ENCODE measurements at places on chromosomes 5 and 9.
A peak's percentile ranks its signal among the peaks of the same experiment; 100 is the strongest.

DNA sequence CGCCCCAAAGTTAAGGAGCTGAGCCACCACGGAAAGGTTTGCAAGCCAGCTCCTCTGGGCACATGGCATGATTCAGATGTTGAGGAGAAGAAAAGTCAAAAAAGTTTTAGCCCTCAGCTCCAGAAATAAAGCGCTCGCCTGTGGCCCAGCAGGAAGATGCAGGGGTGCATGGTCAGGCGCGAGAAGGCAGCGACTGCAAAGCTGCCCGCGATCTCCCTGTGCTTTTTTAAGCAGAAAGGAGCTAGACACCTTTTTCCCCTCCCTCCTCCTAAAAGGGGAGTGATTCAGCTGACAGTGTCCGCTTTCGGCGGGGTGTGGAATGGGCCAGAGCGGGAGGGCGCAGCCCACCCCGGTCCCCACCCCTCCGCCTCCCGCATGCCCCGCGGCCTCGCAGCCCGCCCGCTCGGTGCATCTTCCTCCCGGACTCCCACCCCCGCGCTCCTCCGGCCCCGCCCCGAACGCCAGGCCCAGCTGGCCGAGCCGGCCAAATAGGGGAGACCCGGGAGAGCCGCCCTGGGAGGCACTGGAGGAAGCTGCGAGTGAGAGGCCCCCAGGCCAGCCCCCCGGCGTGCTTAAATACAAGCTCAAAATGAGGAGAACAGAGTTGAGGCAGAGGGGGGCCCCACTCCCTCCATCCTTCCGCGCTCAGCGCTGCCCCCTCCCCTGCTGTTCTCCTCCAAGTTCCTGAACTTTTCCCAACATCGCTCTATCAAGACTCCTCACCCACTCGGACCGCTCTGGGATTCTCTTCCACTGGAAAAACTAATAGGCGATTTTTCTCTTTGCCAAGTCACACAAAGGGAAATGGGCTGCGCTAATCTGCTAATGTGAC lies at the start of gene ADAMTS12:
ADAMTS12 (minus strand) TSS at position 203 of the 832 bp plus-strand sequence; CDS start at position 69, 134 bp downstream.
- DNase-seq = no peak

GRCh38 chr9:137674976-137675320 lies 56.1 kb downstream of the EHMT1 start:
- no peak for DNase-seq

DNA sequence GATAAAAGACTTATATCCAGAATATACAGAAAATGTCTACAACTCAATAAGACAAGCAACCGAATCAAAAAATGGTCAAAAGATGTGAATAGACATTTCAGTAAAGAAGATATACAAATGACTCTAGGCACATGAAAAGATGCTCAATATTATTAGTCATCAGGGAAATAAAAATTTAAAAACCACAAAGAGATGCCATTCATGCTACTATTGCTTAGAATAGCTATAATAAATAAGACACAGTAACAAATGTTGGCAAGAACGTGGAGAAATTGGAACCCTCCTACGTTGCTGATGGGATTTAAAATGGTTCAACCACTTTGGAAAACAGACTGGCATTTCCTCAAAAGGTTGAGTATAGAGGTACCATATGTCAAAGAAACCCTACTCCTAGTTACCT lies 39.8 kb downstream of the POLK start:
- no peak for DNase-seq

GRCh38 chr9:81417941-81418340 lies 271.4 kb downstream of the TLE1 start:
- no peak for DNase-seq

- DNase-seq = no peak
Measured at GRCh38 chr5:169554251-169554650, 29.3 kb upstream of the SPDL1 start.

DNA sequence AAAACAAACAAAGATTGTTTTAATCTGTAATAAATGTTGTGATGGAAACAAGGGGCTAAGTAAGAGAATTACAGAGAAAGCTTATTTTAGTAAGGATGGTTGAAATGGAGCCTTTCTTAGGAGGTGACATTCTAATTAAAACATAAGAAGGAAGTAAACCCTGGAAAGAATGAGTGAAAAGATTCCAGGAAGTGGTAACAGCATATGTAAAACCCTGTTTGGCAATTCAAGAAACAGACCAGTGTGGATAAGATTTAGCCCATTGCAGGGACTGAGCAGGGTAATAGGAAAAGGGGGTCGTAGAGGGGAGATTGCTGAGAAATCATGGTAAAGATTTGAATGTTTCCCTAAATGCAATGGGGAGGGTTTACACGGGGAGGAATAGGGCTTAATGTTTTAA lies 21.6 kb upstream of the PIP5K1B start:
- DNase-seq = no peak

DNA sequence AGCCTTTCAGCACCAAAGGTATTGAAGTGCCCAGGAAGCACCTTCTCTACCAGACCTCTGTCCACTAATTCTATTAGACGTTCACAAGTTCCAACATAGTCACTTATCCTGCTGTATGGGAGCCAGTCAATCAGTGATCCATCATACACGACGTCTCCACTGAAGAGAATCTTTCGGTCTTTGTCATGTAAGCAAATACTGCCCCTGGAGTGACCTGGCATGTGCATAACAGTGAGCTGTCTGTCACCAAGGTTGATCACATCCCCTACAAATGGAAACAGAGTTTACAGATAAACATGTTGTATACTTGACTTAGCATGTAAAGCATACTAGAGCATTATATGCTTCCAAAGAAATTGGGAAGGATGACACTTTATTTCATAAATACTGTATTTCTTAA lies 13.3 kb downstream of the MBLAC2 start:
- DNase-seq = no peak

DNA sequence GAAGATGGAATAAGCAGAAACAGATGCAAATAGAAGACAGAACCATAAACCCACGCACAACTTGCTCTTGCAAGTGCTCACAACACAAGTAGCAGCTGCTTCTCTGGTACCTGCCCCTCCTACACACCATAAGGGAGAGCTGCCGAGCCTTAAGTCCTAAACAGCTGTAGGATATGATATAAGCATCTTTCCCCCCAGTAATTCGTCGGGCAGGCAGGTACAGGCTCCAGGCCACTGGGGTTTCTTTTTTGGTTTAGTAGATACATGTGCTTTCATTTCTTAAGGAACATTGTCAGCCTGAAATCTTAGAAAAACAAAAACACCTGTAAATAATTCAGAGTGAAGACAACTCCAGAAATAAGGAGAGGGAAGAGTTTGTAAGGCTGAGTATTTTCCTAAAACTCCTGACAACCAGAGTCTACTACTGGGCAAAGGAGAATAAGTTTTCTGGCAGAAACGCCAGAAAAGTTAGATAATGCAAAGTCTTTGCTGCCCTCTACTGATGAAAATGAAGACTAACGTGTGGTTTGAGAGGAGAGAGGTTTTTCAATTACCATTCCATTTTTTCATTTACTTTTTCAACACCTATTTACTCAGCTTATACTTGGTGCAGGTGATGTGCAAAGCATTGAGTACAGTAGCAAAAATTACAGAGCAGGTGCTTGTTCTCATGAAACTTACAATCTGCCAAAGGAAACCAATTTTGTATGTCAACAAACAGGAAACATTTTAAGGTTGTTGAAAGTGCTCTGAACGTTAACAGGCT lies 20.1 kb upstream of the TCERG1 start:
- no peak for DNase-seq

DNA sequence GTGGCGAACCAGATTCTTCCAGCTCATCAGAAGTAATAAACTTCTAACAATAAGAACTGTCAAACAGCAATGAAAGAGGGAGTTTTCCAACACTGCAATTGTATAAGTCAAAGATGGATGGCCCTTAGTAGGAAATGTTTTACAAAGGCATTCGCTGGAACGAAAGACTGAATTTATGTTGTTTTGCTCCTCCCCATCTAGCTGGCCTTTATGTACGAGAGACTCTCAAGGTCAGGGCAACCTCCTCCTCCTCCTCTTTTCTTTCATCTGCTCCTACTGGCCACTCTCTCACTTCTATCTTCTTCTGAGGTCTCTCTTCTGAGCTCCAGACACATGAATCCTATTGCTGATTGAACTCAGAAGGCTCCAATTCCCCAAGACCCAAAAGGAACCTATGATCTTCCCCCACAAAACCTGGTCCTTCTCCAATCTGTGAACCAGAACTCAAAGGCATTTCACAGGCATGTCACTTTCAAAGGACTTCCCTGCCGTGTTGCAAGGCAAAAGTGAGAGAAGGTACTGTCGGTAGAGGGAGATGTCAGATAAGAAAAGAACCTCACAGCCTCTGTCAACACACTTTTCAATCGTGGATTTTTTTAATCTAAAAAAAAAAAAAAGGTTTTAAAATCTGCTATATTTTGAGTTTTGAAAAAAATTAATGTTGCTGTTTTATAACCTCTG lies 28.5 kb upstream of the PUM3 start:
- DNase-seq = peak; percentile 4

DNA sequence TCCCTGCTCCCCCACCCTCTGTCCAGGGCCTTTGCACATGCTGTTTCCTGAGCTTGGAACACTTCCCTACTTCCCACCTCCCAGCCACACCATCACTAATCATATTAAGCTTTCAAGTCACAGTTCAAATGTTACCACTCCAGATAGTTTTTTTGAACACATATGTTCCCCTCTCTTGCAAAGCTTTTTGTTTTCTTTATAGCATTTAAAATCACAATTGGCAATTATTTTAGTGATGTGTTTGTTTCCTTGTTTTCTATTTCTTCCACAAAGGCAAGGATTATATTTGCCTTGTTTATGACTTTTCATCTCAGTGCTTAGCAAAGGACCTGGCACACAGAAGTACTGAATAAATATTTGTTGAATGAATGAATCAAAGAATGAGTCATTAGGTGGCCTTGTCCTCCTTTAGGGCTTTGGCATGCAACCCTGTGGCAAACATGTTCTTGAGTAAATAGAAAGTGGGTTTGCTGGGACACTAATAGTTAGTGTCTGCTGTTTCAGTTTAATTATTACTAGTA lies 386.8 kb downstream of the FGF10 start:
- peak; percentile 26 for DNase-seq

DNA sequence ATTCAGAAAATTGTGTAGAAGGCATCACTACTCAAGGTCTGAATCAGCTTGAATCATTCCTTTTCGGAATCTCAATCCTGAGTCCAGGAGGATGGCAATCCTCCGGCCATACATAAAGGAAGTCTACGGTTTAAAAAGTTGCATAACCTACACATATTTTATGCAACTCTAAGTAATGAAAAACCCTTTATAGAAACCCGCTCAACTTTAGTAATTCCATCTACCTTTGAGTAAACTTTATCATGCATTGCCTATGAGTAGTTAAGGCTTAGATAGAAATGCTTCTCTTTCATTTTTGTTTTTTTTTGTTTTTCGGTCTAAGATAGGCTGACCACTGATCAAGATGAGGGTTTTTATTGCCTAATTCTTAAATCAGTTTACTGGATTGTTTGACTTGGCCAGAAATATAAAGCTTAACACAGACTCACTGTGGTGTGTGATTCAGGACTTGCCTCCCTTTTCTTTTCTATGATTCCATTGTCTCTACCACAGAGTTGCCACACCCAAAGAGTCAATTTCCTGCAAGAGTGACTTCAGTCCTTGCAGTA lies 85.0 kb downstream of the LURAP1L start:
- DNase-seq = peak; percentile 74

DNA sequence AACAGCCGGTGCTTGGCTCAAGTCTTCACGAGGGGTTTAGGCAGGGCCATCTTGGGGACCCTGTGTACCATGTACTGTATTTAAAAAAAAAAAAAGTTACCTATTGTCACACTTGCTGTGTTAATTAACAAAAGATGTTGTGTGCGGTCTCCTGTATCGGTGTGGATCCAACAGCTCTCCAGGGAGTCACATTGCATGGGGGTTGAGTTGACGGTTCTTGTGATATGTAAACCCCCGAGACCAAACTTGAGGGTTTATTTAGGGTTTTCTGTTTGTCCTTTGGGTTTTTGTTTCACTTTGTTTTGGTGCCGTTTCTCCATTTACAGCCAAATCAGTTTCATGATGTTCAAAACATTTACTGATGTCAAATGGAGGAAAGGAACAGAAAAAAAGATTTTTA lies 22.2 kb downstream of the AMBP start:
- no peak for DNase-seq

DNA sequence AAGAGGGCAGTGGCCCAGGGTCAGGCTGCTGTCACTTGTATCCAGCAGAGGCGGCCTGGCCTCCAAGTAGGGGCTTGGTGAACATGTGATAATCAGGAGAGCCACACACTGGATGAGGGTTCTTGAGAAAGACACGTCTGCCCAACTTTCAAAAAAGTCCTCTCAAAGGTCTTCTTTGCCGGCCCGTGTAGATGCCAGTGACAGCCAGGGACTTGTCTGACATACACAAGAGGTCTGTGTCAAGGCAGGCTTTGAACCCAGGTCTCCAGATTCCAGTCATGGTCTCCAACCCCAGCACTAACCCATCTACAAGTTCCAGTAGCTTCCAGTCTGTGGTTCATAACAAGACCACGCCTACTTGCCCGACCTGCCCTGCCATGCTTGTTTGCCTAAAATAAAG lies 7.9 kb upstream of the AMBP start:
- DNase-seq = no peak

DNA sequence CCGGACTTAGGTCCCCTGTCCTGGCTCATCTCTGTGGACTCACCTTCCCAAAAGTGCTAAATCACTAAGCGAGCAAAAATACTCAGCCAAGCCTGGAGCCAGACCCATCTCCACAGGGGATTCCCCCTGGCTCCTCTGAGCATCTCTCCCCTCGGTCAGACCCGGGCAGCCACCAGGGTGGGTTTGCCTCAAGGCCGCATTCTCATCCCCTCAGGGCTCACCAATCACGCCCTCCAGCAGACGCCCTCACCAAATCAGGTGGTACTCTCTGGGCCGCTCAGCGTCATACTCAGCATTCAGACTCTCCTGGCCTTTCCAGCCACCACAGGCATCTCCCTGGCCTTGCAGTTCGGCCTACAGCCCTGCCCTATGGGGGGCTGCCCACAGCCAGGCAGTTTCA lies 49.7 kb downstream of the C5orf15 start:
- no peak for DNase-seq

DNA sequence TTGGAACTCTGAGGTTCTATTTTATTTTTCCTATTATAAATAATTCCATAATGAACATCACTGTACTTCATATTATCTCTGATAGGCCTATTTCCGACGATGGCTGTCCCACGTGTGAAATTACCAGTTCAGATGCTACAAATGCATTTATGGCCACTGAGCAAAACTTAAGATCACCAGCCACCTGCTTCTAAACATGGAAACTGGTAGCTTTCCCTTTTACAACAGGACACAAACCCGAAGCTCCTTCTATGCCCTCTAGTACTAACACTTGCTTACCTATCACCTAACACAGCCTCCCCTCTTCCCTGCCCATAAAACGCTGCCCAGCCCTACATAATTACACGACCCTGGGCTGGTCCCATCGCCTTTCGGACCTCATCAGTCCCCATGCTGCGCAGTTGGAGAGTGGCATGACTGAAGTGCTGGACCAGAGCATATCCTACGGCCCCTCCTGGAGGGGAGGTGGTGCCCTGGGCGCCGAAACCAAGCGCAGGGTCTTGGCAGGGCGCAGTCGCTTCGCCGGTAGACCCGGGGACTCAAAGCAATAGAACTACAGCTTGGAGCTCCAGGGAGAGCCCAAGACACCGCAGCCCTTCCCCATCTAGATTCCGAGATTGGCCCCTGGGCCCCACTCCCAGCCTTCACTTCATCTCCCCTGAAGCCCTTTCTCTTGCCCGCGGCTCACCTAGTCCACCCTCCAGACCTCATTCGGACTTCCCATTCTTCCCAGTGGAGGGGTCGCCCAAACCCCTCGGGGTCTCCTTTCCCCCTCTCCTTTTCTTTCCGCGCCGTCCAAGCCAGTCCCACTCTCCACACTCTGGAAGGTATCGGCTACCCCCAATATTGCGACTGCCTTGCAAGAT lies 1.0 kb upstream of the SAP30L start:
- no peak for DNase-seq

- no peak for DNase-seq
Measured at GRCh38 chr5:158907856-158908255, 191.9 kb downstream of the EBF1 start.

- DNase-seq = no peak
Measured at GRCh38 chr5:55385846-55386245, 78.1 kb downstream of the MTREX start.

All from fibroblast of the conjunctiva (primary cell).